ENCODE measurements at places on chromosomes 12 and 14.

GRCh38 chr12:128025589-128026245, 241.3 kb upstream of the TMEM132C start:
- DNase-seq: no peak

GRCh38 chr12:94073441-94074051, 74.8 kb upstream of the PLXNC1 start:
- DNase-seq: no peak

GRCh38 chr12:113159937-113160336, 10.4 kb downstream of the CFAP73 start:
- no peak for DNase-seq

GRCh38 chr14:49971156-49972130, 78.6 kb downstream of the ARF6 start:
- DNase-seq: no peak

DNA sequence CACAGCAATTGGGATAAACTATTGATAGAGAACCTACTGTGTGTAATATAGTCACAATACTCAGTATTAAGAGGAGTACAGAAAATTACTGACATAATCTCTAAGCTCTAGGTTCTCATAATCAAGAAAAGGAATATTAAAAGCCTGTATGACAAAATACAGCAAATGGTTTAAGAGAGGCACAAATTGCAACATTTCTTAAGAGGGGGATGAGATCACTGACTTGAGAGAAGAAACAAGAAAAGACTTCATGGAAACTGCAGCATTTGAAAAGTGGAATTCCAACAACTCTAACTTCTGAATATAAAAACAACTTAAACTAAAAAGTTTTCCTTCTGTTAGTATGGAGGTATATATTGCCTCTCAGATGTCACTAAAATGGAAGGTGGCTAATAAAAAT, 89.7 kb downstream of the NUMB start:
- DNase-seq: no peak

GRCh38 chr14:49972823-49973222, 79.9 kb downstream of the ARF6 start:
- DNase-seq: no peak

DNA sequence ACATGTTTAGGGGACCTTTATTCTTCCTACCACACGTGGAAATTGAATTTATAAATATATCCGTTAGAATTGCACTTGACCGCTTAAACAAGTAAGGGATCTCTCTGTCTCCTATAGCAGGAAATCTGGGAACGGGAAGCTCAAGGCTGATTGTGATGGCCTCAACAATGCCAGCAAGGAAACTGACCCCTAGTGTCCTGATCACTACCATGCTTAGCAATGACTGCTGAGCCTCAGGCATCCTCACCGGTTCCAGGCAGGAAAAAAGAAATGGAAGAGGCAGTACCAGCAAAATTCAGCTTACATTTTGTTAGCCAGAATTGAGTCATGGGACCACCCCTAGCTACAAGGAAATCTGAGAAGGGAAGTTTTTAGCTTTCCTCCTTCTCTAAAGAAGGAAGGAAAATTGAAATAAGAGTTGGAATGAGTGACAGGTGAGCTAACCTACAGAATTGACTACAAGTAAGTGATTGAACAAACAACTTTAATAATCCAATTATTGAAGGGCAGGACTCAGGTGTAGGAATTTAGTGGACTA, 43.9 kb upstream of the AMN1 start:
- no peak for DNase-seq

GRCh38 chr14:55512421-55512820, 67.6 kb upstream of the KTN1 start:
- no peak for DNase-seq

DNA sequence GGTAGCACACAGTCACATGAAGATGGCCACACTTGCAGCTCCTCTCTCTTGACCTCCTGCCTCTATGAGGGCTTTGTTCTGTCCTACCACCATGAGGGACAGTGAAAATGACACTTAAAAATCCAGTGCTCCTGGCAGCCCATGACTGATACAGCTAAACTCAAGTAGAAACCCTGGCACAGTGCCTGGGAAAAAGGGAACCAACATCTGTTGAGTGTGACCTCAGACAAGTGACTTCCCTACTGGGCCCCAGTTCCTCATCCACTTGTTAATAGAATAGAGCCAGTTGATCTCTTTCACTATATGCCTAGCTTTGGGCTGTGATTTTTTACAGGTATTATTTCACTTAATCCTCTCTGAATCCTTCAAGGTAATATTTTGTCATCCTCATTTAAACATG, 4.8 kb downstream of the GUCY2C start:
- no peak for DNase-seq

GRCh38 chr14:100323942-100324307, 786 bp downstream of the SLC25A47 start:
- no peak for DNase-seq

DNA sequence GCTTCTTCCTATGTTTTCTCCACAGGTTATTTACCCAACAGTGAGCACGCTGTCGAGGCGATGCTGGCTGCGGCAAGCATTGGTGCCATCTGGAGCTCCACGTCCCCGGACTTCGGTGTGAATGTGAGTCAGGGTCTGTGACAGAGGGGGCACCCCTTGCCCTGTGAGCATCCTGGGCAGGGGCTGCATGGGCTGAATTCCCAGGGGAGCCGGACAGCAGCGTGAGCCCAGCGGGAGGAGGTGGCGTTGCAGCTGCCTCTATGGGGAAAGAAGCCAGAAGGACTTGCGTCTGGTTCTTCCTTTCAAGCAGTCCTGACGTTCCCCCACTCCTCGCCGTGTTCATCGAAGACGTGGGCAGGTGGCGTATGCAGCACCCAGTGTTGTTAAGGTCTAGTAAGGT, 26.2 kb downstream of the AACS start:
- DNase-seq: no peak

DNA sequence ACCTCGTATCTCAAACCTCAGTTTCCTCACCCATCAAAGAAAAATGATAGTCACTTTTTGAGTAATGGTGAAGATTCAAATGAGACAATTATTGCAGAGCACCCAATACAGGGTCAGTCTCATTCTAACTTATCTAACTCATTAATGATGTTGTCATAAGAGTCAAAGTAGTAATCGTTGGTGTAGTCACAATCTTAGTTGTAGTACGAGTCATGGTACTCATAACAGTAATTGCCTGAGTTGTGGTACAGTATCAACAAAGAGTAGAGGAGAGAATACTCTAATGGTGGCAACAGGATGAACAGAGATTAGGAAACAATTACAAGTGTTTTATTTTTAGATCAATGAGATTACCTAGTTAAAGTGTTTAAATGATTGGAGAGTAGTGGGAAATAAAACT, 93.6 kb upstream of the TMTC2 start:
- DNase-seq: no peak

- no peak for DNase-seq
Measured at GRCh38 chr12:30911207-30911606, 15.3 kb upstream of the TSPAN11 start.

DNA sequence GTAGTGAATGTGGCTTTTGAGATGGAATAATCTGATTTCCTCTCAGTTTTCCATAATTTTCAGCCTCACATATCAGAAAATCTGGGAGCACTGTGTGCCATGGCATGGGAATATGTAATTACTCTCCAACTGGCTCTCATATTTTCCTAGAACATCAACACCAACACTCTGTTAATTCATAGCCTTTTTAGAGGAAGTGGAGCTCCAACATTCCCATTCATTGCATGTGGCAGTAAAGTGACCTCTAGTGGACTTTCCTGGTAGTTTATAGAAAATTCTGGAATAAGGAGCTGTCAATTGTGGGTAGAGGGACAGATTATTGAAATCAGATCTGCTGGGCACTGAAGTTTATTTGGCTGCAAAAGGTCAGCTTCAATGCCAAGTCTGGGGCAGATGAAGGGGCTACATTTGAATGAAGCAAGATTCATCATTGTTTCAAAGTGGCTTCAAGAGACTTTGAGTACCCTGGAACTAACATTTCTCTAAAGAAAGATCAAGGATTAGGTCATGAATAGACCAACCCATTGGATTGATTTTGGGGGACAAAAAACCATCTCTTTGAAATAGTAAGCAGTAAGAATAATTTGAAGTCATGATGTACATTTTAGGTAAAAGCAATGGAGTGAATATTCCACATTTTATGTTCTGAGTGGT, 23.6 kb upstream of the USP44 start:
- DNase-seq: no peak

- DNase-seq: no peak
Measured at GRCh38 chr14:85934886-85935254, 404.9 kb downstream of the FLRT2 start.

DNA sequence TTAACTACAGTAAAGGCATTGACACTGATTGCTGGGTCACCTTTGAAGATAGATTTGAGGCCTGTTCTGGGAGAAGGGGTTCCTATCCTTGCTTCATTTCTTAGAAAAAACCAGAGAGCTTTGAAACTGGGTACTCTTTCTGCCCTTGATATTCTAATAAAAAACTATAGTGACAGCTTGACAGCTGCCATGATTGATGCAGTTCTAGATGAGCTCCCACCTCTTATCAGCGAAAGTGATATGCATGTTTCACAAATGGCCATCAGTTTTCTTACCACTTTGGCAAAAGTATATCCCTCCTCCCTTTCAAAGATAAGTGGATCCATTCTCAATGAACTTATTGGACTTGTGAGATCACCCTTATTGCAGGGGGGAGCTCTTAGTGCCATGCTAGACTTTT, 36.4 kb downstream of the CAND1 start:
- DNase-seq: no peak

DNA sequence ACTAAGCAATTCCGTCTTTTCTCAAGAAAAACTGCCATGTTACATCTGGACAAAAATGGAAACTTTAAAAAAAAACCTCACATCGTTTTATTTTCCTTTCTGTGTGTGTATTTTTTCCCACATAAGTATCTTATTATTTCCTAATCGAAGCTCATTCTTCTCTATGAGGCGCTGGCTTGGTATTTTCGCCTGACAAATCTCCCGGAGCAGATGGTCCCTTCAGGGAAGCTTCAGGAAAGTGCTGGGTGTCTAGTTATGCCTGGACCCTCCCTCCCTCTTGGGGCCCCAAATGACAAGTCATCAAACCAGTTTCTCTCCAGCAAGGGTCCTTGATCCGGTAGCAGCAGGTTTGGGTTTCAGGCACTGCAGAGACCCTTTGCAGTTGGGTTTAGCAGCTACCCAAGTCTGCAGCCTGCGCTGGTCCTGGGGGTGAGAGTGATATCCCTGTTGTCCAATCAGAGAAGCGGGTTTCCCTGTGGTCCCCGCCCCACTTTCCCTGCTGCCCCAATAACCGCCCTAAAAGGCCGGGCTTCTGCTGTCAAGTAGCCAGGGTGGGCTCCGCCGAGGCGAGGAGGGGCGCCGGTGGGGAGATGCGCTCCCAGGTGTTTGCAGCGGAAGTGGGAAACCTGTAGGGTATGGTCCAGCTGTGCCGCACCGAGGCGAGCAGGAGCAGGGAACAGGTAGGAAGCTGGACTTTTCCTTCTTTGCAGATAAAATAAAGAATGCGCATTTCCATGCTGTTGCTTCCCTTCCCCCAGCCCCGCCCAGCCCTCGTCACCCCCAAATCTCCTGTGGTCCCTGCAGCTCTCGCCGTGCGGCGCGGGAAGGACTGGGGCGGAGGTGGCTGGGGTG, at the start of gene CNTN1:
Gene CNTN1 (plus strand): TSS at position 527 of the 852 bp plus-strand sequence.
- DNase-seq: no peak

DNA sequence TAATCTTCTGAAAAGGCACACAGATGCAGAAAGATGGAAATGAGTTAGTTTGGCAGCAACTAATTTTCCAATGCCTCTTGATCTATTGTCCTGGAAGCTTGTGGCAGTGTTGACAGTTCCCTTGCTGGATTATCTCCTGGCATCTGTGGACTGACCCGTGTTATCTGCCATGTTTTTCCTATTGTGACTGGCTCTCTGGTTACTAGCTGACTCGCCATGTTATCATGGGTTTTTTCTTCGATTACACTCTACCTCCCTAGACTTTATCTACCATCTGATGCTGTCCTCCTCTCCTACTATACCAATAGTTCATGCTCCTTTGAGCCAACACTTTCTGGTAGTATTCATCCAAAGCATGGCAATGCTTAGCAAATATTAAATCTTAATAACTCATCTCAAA, 63.3 kb upstream of the FLRT2 start:
- no peak for DNase-seq

DNA sequence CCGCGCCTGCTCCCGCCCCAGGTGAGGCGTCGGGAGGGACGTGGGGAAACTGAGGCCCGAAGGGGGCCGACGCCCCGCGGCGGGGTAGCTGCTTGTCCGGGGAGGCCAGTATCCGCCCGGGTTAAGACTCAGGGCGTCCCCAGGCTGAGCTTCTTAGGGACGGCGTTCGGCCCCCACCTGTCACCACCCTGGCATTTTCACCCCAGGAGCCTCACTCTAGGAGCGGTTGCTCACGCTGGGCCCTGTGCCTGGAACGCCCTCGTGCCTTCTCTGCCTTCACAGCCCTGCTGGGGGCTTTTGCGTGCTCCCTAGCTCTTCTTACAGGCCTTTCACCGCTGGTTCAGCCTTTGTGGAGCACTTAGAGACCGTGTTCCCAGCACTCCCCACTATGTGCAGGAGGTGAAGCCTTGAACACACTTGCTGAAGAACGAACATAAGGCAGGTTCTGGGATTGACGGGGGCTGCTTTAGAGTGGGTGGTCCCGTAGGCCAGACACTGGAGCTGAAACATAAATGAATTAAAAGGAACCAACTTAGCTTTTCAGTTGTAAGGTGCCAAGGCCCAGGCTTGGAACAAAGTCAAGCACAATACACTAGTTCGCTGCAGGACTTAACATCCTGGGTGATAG, 601 bp downstream of the ZNF839 start:
- peak; percentile 36 for DNase-seq

Measured in activated T-cell treated with anti-CD3 and anti-CD28 coated beads for 24 hours (primary cell).